Renal pelvis (tissue), 12 donors: ENCODE measurements at places on chromosomes 16 and 17.
A peak's percentile ranks its signal among the peaks of the same experiment; 100 is the strongest.

DNA sequence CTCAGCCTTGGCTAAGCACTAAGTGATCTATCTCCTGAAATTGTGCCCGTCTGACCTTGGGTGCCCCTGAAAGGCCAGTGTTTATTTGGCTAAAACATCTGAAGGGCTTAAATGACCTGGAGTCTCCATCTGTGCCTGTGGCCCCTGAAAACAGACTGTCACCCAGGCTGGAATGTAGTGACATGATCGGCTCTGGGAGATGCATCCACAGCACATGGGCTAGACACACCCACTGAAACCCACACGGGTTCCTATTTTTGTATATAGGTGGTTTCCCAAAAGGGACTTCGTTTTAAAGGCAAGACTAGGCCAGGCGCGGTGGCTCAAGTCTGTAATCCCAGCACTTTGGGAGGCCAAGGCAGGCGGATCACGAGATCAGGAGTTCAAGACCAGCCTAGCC lies 13.5 kb downstream of the CEP295NL start:
- no peak for DNase-seq

DNA sequence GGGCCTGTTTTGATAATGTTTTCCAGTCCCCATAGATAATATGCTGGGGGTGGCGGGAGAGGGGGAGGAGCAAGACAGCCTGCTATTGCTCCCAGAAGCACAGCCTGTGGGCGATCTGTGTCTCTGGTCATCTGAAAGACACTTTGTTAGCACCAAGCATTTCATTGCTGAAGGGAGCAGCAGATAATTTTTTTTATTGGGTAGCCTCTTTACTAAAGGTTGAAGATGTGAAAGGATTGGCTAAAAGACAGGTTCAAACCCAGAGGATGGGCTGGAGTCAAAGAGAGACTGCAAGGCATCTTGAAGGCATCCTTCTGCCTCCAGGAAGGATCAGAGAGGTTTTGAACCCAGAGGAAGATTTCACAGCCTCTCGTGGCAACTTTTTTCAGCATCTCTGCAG lies 60.6 kb downstream of the C17orf67 start:
- no peak for DNase-seq

GRCh38 chr17:58341861-58342475 lies 10.0 kb downstream of the SUPT4H1 start:
- no peak for DNase-seq

DNA sequence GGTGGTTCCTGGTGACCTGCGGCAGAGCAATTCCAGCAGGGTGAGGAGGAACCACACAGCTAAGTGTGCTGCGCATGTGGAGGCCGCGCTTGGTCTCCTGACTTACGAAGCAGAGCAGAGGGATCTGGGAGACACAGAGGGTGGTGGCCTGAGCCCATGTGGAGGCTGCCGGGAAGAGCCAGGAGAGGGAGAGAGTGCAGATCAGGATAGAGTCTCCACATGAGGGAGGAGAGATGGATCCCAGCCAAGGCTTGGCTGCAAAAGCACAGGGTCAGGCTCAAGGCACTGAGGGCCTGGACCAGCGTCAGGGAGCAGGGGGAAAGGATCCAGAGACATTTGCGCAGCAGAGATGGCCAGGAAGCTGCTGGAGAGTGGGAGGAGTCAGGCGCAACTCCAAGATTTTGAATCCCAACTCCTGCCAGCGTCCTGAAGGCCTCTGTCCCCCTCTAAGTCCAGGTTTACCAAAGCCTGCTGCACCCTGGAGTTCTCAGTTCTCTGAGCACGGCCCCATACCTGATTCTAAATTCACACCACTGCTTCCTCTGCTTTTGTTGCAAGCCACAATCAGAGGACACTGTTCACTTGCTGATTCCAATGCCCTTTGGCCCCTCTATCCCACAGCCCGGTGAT lies 11.3 kb upstream of the MLLT6 start:
- no peak for DNase-seq

DNA sequence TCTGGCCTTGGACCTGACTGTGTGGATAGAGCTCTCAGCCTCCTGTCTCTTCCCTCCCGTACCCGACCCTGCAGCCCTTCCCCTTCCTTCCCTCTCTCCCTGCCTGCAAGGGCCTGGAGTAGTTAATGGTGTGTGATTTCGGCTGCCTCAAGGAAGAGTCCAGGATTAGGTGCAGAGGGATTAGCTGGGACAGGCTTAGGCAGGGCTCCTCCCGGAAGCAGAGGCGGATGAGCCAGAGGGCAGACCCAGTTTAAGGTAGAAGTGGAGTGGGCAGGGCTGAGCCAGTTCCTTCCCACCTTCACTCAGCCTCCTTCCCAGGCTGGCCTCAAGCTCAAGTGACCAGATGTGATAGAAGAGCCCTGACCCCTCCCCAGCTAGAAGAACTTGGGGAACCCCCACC lies 16.8 kb downstream of the GUCY2D start:
- no peak for DNase-seq

DNA sequence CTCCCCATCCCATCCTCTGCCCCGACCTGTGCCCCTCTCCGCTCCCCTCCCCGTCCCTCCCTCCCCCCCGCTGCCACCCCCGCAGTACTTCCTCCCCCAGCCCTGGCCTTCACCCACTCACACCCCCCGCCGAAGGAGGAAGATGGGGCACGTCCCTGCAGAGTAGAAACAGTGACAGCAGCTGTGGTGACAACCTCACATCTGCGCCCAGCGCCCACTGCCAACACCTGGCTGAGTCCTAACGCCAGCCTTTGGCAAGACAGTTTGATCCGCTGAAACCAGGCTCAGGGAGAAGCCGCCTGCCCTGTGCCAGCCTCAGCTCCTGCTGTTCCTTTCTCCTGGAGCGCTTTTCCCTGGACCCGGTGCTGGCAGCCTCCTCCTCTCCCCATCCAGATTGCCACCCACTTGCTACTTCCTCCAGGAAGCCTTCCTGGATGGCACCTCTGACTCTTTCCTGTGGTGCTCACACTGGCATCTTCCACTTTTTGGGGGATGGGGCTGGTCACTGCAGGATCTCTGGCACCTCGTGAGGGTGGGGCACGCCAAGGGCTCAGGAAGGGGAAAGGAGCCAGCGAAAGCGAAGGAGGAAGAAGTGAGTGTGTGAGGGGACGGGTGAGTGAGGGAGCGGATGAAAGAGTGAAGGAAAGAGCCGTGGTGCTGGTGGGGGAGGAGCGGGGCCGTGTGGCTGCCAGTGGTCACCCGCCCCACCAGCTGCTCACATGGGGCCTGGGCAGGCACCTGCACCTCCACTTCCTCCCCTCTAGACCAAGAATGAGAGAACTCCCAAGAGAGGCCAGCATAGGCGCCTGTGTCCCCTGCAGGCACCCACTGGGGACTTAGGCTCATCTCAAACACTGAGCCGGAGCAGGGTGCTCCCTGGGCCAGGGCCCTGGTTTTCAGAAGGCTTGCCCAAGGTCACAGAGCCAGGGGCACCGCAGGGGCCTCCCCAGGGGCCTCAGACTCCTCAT lies 27.0 kb downstream of the ZFPM1 start:
- DNase-seq: no peak

DNA sequence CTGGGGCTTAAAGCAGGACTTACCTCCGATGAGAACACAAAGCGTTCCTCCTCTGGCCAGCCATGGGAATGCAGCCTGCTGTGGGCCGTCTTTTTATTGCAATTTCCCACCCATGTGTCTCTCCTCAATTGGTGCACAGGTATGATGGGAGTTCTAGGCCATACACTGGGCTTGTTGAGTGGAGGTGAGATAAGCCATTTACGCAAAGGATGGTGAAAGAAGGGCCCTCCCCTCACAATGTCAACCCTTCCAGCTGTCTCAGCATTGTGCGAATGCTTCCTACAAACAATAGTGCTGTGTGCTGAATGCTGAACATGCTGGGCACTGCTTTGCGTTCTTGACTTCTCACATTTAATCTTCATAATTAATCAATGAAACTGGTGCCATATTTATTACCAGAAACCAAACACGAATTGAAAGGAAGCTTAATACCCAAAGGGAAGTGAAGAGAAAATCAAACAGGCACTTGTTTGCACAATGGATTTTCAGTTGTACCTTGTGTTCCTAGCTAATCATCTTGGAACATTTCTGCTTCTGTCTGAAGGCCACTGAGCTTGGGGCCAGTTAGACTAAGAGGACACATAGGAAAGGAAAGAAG lies at the start of gene GP2:
TSS of gene GP2 (minus strand) at position 70 of the 598 bp plus-strand sequence. CDS start 1,082 bp downstream, outside the sequence.
- DNase-seq: no peak

DNA sequence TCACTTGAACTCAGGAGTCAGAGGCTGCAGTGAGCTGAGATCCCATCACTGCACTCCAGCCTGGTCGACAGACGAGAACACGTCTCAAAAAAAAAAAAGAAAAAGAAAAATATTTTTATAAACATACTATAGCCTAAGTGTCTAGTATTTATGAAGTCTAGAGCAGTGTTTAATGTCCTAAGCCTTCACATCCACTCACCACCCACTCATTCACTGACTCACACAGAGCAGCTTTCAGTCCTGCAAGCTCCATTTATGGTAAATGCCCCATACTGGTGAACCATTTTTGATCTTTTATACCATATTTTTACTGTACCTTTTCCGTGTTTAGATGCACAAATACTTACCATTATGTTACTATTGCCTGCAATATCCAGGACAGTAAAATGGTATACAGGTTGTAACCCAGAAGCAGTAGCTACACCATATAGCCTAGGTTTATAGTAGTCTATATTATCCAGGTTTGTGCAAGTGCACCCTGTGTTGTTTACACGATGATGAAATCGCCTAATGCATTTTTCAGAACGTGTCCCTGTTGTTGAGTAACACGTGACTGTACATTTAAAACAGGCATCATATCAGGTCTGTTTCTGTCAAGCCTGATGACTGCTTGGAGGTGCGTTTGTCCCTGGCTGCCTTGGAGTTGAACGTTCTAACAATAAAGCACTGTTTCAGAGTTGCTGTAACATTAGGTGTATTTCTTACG lies 10.1 kb downstream of the NUDT7 start:
- DNase-seq: no peak

DNA sequence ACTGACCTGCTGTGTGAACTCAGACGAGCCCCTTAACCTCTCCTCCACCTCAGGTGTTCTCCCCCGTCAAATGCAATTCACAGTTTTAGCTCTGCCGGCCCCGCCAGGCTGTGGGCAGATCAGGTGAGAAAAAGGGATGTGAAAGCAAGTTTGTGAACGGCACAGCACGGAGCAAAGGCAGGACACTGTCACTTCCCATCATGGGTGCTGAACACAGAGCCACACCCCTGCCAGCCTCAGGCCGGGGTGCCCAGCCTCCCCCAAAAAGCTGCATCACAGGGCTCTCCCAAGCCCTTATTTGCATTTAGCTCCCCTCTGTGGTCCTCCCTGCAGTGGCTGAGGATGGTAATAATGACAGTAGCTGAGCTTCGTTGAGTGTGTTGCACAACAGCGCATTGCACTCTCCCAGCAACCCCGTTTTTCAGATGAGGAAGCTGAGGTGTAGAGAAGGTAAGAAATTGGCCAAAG lies 88.8 kb upstream of the TNRC6C start:
- no peak for DNase-seq

DNA sequence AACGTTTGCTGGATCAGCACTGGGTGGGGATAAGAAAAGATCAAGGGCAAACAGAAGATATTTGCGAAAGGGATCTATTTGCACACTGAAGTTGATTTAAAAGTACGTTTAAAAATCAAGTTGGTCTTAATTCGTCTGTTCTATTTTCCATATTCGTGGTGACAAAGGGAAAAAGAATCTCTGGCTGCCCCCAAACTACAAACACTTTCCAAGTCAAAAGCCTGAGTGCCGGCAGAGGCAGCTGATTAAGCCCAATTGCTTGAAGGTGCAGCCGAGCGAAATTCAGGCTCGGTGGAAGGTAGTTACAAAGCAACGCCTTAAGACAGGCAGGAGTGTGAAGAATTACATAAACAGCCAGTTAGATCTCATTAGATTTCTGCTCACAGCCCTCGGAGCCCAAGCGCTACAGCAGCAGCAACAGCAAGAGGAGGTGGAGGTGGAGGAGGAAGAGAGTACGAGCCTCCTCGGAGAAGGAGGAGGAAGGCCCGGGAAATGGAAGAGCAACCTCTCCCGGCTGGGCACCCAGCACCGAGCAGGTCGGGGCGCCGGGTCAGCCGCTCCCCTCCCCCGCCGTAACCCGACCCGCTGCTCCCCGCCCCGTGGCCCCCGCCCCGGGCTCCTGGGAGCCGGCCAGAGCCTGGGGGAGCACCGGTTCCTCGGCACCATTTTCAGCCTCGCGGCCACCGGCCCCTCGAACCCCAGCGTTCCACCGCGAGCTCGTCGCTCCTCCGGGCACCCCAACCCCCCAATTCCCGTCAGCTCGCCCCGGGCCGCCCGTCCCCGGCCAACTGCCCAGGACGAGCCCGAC lies 890 bp downstream of the TOB1 start:
- DNase-seq: peak; percentile 54

DNA sequence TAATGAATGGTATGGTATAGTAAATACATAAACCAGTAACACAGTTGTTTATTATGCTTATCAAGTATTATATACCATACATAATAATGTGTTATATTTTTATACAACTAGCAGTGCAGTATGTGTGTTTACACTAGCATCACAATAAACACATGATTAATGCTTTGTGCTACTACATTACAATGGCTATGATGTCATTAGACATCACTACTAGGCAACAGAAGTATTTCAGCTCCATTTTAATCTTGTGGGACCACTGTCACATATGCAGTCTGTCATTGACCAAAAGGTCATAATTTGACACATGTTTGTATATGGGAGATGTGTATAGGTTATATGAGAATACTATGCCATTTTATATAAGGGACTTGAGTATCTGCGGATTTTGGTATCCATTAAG lies 32.7 kb downstream of the TRIM37 start:
- DNase-seq: no peak

DNA sequence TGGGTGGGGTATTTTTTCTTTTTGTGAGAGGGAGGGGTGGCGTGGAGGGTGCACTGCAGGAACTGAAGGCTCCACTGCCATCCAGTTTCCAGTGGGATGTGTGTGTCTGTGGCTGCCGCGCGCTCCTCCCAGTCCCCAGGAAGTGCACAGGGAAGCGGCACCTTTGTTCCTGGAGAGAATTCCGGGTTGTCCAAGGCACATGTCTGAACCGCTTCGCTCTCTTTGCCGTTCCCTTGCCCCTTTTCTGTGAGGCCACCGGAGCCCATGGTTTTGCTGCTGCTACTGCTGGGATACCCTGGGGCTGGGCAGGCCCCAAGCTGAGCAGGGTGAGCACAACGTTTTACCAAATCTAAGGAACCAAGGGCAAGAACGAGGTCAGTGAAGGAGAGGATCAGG lies 19.5 kb downstream of the ACSF3 start:
- DNase-seq: no peak

DNA sequence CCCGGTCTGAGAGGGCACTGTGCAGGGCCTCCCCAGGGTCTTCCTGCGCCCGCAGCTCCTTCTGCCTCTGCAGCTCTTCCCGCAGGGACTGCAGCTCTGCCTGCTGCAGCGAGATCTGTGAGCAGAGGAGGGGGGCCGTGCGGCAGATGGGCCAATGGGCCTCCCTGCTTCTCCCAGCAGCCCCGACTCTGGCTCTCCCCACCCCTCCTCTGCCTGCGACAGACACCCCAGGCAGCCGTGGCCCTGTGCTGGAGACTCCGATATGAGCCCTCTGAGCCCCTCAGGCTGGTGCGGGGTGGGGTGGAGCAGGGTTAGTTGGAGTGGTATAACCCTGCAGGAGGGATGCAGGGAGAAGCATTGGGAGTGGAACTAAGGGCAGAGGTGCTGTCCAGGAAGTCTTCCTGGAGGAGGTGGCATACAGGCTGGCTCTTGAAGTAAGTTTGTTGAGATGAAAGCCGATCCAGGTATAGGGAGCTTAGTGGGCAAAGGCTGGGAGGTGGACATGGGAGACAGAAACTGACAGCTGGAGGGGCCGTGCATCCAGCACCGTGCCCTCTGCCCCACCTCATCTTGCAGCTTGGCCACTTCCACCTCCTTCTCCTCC lies 5.0 kb downstream of the THOC6 start:
- no peak for DNase-seq

- no peak for DNase-seq
Observed at GRCh38 chr17:74954115-74954514, 18.4 kb downstream of the OTOP3 start.

GRCh38 chr17:18267366-18267765 lies 6.9 kb downstream of the MIEF2 start:
- DNase-seq: no peak
